ENCODE measurements at places on chromosomes 12 and 14. TPM values are rescaled to one million over a fixed set of nuclear protein-coding genes. Genes with fewer than 3 reads are reported as not detected.

GPD1 gene
- total RNA-seq: 0.23 TPM

SOAT2 gene
- total RNA-seq: 0.10 TPM

ALDH1L2 gene
- total RNA-seq: 2.4 TPM

KCNC2 gene
- total RNA-seq: not detected

DNAI7 gene
- total RNA-seq: 0.08 TPM

LRTM2 gene
- total RNA-seq: not detected

RBP5 gene
- total RNA-seq: not detected

ABHD4 gene
- total RNA-seq: 46.1 TPM

CYP46A1 gene
- total RNA-seq: 0.09 TPM

SERPINA9 gene
- not detected for total RNA-seq

IL23A gene
- total RNA-seq: 0.43 TPM

SIX6 gene
- total RNA-seq: not detected

CLEC2B gene
- 1.6 TPM for total RNA-seq

HVCN1 gene
- 0.86 TPM for total RNA-seq

CLEC7A gene
- total RNA-seq: not detected

OTUB2 gene
- total RNA-seq: 3.0 TPM

GPR162 gene
- 0.38 TPM for total RNA-seq

ANKS1B gene
- total RNA-seq: 0.72 TPM

PLBD1 gene
- 4.6 TPM for total RNA-seq

KRT7 gene
- 5,590 TPM for total RNA-seq

SRRM4 gene
- not detected for total RNA-seq

GLIPR1L1 gene
- not detected for total RNA-seq

MRPL42 gene
- 46.3 TPM for total RNA-seq

WDR89 gene
- total RNA-seq: 8.4 TPM

ASPG gene
- not detected for total RNA-seq

GPR137C gene
- 0.05 TPM for total RNA-seq

TMPRSS12 gene
- total RNA-seq: not detected

TAS2R13 gene
- not detected for total RNA-seq

TOX4 gene
- 69.5 TPM for total RNA-seq

PLA2G1B gene
- not detected for total RNA-seq

RFLNA gene
- total RNA-seq: not detected

FGD6 gene
- total RNA-seq: 13.6 TPM

IFNG-AS1 gene
- total RNA-seq: not detected

KCNH3 gene
- total RNA-seq: 2.1 TPM

COL2A1 gene
- 0.12 TPM for total RNA-seq

SLC25A47 gene
- not detected for total RNA-seq

IL26 gene
- total RNA-seq: not detected

LTBP2 gene
- total RNA-seq: 7.6 TPM

SYT10 gene
- not detected for total RNA-seq

KRT83 gene
- 5.7 TPM for total RNA-seq

VWF gene
- 0.07 TPM for total RNA-seq

DAD1 gene
- total RNA-seq: 376 TPM

NXPH4 gene
- total RNA-seq: 4.1 TPM

TAS2R7 gene
- total RNA-seq: not detected

Data from A549 treated with Hydrocortisone at 1 μM for 4 hours (cell line).